ENCODE measurements at places on chromosomes 3 and 15. TPM values are rescaled to one million over a fixed set of nuclear protein-coding genes. Genes with fewer than 3 reads are reported as not detected.

The KNSTRN gene
- 73.5 TPM for total RNA-seq

The BFSP2 gene
- total RNA-seq: not detected

The KIF9 gene
- total RNA-seq: 1.8 TPM

The ARGFX gene
- not detected for total RNA-seq

The CHDH gene
- total RNA-seq: under 0.01 TPM

The HRG gene
- total RNA-seq: not detected
